ENCODE measurements at places on chromosomes 12 and 14.

DNA sequence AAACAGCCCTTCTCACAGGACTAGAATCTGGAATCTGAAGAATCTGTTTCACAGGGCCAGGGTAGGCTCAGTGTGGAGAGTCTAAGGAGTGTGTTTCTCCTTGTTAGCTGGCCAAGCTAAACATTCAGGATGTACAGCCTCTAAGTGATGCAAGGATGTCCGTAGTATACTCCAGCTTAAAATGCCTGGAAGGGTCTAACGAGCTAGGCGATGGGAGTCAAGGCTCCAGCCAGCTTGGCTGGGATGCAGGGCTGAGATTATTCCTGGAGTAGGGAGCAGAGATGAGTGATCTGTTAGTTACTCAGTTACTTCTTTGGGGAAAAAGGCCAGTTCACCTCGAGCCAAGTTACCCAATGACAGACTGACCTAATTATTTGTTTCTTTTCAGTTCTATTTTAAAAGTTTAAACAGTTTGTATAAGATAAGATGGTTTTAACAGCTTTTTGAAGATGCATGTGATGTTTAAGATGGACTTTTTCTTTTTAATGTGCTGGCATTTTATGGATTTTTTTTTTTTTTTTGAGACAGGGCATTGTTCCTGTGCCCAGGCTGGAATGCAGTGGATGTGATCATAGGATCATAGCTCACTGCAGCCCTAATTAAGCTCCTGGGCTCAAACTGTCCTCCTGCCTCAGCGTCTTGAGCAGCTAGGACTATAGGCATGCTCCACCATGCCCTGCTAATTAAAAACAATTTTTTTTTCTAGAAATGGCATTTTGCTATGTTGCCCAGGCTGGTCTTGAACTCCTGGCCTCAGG lies 41.1 kb downstream of the SYNE2 start:
- DNase-seq, result no peak

- DNase-seq, result no peak
These were observed 27.4 kb downstream of the EMP1 start for GRCh38 chr12:13223941-13224340.

- no peak for DNase-seq
These were observed 340.1 kb downstream of the GLT1D1 start for GRCh38 chr12:129193263-129193871.

GRCh38 chr14:92362781-92363235 lies 39.8 kb downstream of the SLC24A4 start:
- no peak for DNase-seq

DNA sequence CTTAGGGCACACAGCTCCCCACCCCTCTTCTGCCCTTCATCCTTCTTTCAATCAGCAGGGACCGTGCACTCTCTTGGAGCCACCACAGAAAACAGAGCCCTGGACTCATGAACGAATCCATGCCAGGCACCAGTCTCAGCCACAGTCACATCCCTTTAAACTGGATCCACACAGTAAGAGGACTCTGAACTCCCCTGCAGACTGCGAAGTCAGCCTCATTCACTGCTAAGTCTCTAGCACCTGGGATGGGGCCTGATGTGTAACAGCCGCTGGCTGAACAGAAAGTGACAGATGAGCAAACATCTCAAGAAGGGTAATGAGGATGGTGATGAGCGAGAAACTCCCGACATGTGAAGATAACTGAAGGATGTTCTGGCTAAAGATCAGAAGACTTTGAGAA lies 45.8 kb upstream of the IQSEC3 start:
- DNase-seq, result no peak

- DNase-seq, result no peak
These were observed 797.4 kb upstream of the FBXO33 start for GRCh38 chr14:40229676-40230075.
